Umbilical cord (tissue), 2 donors: ENCODE measurements at places on chromosomes 6 and 20. TPM values are rescaled to one million over a fixed set of nuclear protein-coding genes. Genes with fewer than 3 reads are reported as not detected.

Gene OTOR
- 1.7 TPM for total RNA-seq

GRCh38 chr6:18047406-18047805, 60.0 kb upstream of the KIF13A start:
- no peak for DNase-seq

- no peak for DNase-seq
Measured at GRCh38 chr6:96460052-96460700, 61.4 kb upstream of the UFL1 start.

- DNase-seq = no peak
Measured at GRCh38 chr6:49519660-49520059, 19.9 kb downstream of the GLYATL3 start.

- DNase-seq = no peak
Measured at GRCh38 chr20:3235666-3236324, 3.2 kb downstream of the SLC4A11 start.

GRCh38 chr6:66940003-66940402, 1233.0 kb upstream of the EYS start:
- DNase-seq = no peak

- no peak for DNase-seq
Measured at GRCh38 chr6:56760842-56761241, 118.2 kb upstream of the DST start.

- DNase-seq = no peak
Measured at GRCh38 chr6:15513801-15514711, 148.8 kb downstream of the DTNBP1 start.

- peak; percentile 2 for DNase-seq
Measured at GRCh38 chr6:142943711-142944123, 1.3 kb downstream of the HIVEP2 start.

Gene MED23
- total RNA-seq = 72.9 TPM

Gene TMEM217
- total RNA-seq = 3.4 TPM

GRCh38 chr6:100879317-100879716, 1.8 kb downstream of the ASCC3 start:
- DNase-seq = no peak

- no peak for DNase-seq
Measured at GRCh38 chr6:157574851-157575424, 193.9 kb downstream of the ZDHHC14 start.

- DNase-seq = no peak
Measured at GRCh38 chr20:40900666-40901215, 127.9 kb upstream of the TOP1 start.

DNA sequence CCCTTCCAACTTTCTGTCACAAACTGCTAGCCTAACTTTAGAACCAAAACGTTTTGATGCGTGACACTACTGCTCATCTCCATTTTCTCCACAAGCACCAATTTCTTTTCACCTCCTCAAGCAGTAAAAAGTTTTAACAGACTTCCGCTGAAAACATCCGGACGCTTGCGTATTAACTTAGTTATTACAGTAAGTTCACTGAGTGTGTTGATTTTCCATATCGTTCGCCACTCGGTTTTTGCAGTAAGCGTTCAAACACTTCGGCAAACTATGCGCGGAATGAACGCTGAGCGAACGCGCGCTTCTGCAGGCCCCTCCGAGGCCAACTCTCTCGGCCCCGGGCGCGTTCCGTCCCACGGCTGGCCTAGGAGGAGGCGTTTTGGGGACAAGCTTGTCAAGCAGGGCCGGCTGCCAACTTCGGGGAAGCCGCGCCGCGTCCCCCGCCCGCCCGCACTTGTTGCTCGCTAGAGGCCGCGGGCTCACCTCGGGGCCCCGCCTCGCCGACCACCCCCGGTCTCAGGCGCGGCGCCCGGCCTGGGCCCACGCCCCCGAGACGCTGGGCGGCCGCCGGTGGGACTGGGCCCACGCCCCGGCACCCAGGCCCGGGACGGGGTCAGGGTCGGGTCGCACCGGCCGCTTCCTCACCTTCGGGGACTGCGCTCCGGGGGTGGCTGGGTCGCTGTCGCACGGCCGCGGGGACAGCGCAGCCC, 945 bp downstream of the PHF10 start:
- DNase-seq = peak; percentile 77

Gene SULF2
- total RNA-seq = 69.3 TPM
